ENCODE measurements at places on chromosomes 1 and 21.

GRCh38 chr1:153428073-153428638, 11.8 kb downstream of the S100A7A start:
- no peak for DNase-seq

GRCh38 chr1:210291081-210291764, 37.5 kb upstream of the HHAT start:
- DNase-seq = no peak

DNA sequence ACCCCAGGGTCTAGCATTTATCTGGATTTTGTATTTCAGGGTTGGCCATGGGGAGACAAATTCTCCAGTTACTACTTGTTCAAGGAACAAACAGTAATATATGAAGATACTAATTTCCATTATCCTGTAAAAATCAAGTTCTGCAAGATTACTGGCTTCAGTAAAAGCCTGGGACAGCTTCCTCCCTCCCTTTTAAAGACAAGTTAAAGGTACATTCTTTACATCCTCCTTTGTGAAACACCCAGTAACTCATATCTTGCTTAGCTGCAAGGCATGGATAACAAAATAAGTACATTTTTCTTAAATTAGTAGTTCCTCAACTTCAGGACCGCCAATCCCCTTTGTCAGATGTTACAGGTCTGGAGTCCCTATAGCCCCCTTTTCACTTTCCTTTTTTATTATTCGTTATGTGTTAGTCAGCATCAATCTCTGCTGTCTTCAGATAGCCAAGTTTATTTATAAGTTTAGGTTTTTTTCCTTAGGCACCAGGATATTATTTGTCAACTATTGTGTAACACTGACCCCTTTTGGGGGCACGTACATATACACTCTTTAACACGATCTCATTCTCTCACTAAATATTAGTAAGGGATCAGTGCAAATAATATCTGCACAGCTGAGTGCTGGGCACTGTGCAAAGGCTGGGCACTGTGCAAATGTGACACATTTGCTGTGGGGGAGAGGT, 9.8 kb downstream of the ERRFI1 start:
- DNase-seq = no peak

GRCh38 chr1:181655756-181656155, 172.4 kb downstream of the CACNA1E start:
- DNase-seq = peak; percentile 68

DNA sequence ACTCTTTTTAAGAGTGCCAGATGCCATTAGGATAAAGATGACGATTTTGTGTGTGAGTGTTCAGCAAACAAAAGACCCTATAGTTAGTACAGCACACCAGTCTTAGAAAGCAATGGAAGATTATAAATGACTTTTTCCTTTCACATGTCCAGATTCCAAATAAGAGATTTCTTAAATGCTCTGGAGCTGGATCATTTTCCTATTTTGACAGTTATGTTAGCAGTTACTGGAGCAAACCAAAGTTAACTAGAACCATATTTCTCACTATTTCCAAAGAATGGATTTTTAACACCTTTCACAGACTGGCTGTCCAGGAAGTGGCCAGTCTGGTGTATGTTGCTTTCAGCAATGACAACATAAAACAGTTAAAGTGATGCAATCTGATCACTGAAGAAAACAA, 905.8 kb upstream of the ADGRL2 start:
- no peak for DNase-seq

DNA sequence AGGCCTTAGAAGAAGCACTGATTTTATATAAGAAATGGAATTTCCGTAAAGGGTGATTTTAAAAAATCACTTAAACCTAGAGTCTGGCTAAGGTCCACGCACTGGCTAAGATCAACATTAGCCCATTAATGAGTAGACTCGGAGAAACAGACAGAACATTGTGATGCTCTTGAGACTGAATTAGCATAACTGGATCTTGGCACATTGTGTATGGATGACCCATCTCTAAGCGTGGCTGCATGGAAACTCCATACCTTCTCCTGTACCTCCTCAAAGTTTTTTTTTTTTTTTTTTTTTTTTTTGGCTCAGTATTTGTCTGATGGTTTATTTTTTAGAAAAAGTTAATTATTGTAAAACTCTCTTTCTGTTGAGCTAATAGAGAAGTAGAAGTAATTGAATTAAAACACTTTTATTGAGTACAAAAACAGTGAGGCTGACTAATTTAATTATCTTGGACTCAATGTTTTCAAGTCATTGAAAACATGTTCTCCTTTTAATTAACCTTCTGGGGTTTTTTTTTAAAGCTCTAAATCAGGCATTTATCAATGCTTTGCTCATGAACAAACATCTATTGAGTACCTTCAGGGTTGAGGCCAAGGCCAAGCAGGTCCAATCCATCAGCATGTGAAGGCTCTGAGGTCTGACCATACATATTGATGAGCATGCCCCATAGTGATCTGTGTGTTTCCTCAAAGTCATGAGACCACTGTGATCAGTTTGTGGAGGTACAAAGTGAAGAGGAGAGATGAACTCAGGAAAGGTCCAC, 74.0 kb downstream of the TLR5 start:
- DNase-seq = no peak

DNA sequence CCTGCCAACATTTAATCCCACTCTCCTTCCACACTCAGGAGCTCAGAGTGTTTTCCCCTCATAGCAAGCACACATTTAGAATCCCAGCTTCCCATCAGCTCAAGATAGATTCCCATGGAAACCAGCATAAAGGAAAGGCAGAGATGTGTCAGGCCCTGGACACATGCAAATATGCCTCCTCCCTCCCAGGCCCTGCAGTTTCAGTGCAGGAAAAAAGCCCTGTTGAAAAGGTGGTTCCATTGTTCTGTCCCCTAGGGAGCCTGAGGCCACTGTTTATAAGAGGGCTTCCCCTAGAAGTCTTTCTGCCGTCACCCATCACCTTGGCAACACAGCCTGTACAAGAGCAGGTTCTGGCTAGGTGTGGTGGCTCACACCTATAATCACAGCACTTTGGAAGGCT, 3.6 kb downstream of the CACNA1S start:
- DNase-seq = no peak

DNA sequence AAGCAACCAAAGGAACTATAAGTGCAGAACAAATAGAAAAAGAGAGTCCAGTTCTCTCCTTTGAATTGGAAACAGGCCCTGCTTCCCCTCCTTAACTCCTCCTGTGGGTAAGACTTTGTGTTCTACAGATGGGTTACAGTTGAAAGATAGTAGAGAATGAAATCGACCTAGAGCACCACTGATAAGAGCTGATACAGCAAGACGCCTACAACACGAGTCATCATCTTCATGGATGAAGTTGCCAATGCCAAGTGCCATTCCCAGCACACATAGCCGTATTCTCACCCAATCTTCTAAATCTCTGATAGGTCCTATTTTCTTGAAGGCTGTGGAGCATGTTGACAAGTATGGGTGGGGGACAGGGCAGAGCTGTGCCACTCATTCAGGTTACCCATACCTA, 99.8 kb upstream of the CAMK1G start:
- DNase-seq = no peak

- DNase-seq = no peak
These were observed 48.4 kb downstream of the FAAP20 start for GRCh38 chr1:2145946-2146835.

DNA sequence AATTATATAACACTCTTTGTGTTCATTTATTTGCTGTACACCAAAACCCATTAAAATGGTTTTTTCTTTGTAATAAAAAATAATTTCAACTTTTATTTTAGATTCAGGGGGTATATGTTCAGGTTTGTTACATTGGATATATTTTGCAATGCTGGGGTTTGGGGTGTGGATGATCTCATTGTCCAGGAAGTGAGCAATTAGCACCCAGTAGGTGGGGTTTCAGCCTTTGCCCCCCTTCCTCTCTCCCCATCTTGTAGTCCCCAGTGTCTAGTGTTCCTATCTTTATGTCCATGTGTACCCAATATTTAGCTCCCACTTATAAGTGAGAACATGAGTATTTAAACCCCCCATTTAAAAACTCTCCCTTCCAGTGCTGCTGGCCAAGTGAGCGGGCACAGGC, 184.6 kb downstream of the RHOU start:
- no peak for DNase-seq

DNA sequence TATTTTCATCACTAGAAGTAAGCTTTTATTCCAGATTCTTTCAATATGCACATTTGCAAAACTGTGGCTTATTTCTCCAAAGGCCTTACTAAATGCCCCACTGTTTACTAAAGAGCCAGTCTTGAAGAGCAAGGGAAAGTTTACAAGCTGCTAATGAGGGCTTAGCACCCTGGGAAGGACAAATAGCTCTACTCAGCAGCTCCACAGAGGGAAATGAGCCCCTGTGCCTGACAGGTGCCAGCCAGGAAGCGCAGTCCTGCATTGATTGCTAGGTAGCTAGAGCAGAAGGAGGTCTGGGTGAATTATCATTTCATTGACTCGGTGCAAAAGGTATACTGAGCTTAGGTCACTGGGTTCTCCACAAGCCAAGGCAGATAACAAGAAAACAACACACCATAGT, 307.0 kb downstream of the SETD4 start:
- no peak for DNase-seq

- no peak for DNase-seq
These were observed 554.6 kb upstream of the BEND5 start for GRCh38 chr1:49331066-49331852.

DNA sequence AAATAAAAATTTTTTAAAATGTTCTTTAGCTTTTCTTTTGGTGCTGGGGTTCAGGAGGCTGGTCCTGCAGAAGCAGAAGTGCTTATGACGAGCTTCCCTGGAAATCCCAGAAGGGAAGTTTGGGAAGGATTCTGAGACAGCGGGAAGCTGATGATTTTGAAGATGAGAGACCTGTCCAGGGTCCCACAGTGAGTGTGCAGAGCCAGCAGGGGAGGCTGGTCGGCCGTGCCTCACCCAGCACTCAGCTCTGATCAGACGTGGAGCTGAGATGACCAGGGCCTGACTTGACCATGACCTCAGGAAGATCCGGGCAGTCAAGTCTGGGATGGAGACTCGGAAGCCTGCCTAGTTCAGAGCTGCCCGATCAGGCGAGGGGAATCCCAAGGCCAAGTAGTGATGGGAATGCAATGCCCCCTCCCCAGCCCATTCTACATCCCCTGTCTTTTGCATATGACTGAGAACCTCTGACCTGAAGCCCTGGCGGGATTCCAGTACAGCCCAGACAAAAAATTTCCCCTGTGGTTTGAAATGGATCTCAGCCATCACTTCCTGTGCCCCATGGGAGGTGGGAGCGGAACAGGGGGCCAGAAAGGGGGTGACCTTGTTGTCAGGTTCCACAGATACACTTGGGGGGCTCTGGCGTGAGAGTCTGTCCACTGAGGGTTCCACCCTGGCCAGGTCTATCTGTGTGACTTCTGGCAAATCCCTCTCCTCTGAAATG, 96.8 kb upstream of the RUNX3 start:
- DNase-seq = no peak

GRCh38 chr1:223473601-223474344, 80.6 kb downstream of the CCDC185 start:
- DNase-seq = no peak

GRCh38 chr1:22763487-22764200, 53.0 kb downstream of the EPHB2 start:
- no peak for DNase-seq

GRCh38 chr1:175163702-175164101, 28.9 kb downstream of the KIAA0040 start:
- DNase-seq = no peak

DNA sequence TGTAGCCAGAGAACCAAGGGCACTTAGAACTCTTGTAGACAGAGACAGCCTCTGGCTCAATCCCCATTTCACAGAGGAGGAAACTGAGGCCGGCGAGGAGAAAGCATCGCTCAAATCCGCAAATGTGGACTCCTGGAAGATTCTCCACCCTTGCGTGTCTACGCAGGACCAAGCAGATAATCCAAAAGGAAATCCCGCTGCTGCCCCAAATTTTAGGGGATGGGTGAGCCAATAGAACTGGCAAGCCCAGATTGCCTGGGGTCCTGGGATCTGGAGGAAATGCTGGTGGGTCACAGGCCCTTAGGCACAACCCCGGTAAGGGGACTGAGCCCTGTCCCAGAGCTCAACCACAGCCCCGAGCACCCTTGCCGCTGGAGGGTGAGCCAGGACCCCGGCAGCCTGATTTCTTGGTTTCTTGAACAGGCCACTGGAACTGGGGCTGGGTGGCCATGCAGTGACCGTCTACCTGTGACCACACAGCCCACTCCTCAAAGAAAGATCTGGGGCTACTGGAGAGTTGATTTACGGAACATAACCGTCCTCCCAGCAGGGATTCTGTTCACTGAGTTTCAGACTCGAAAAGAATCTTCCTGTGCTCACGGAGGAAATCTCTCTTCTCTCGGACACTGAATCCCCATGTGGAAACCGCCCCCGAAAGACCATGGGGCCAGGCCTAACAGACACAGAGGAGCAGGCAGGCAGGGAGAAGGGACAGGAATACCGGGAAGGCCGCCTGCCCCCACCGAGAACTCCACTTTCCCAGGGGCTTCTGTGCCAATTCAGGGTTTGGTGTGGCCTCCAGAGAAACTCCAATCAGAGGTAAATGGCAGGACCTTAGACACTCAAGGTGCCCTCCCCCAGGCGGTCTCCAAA, 238.4 kb downstream of the NPHP4 start:
- DNase-seq = no peak

- no peak for DNase-seq
These were observed 14.4 kb downstream of the CDK18 start for GRCh38 chr1:205518661-205519540.

- no peak for DNase-seq
These were observed 812 bp upstream of the ARF1 start for GRCh38 chr1:228081578-228082213.

- peak; percentile 73 for DNase-seq
These were observed at the start of gene FHL3 for GRCh38 chr1:38005195-38006007. Gene FHL3 (minus strand): TSS chr1:38005514. CDS start chr1:37999412, 6,102 bp downstream.

DNA sequence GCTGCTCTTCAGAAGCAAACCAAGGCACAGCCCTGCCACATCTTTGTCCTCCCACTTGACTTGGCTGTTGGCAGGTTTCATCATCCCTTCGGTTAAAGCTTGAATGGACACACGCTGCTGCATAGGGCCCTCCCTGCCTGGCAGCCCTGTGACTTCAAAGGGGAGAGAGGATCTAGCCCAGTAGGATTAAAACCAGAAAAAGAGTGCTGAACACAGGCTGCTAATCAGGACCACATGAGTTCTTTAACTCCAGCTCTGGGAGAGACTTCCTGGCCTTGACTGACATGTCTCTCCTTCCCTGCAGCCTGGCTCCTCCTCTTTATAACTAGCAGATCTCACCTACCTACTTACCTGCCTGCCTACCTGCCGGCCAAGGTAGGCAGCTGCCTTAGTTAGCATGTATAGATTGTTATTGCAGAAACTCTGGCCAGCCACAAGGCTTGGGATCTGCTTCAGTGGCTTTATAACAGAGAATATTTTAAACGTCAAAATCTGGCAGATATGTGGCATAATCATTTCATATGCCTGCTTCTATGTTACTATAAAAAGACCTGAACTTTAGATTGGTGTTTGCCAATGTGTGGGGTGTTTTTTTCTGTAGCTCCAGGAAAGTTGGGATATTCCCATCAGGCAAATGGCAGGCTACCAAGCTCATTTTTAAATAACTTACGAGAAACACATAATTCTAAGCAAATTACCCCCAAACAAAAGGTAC, 49.4 kb downstream of the ERG start:
- DNase-seq = peak; percentile 85

- DNase-seq = no peak
These were observed 694 bp downstream of the MEAF6 start for GRCh38 chr1:37513795-37514349.

Measured in fibroblast of skin of scalp (primary cell).